ENCODE measurements at places on chromosomes 7 and 10. TPM values are rescaled to one million over a fixed set of nuclear protein-coding genes. Genes with fewer than 3 reads are reported as not detected.

GRCh38 chr7:12769444-12769843, 82.0 kb downstream of the ARL4A start:
- no peak overlapping the region for H3K27ac ChIP-seq
- H3K4me3 ChIP-seq = no peak overlapping the region
- peaks cover 2% of the 10 kb centered on the region for H3K27me3 ChIP-seq
- no peaks in the 10 kb centered on the region for H3K4me1 ChIP-seq

DNA sequence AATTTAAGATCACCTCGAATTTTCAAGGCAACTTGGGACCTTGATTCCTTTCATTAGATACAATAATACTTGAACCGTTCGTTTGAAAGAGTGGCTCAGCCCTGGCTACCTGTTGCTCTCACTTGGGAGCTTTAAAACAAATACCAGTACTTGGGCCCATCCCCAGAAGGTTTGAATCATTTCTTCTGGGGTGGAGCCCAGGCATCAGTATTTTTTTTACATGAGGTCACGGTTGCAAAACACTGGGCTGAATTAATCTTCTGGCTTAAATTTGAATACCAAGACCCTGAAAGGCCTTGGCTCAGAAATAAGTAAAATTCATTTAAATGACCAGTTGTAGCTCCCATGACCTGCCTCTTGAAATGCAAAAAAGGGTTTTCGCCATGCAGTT, 214.9 kb downstream of the CREB5 start:
- H3K27ac ChIP-seq = no peak overlapping the region
- no peak for DNase-seq
- no peaks in the 10 kb centered on the region for H3K4me1 ChIP-seq
- peaks cover 15% of the 10 kb centered on the region for H3K27me3 ChIP-seq

- H3K27ac ChIP-seq = no peak overlapping the region
- DNase-seq = no peak
- no peak overlapping the region for H3K4me3 ChIP-seq
- no peaks in the 10 kb centered on the region for H3K36me3 ChIP-seq
- H3K27me3 ChIP-seq = peaks cover 12% of the 10 kb centered on the region
- H3K4me1 ChIP-seq = no peaks in the 10 kb centered on the region
Measured at GRCh38 chr10:60990663-60991062, 46.7 kb upstream of the RHOBTB1 start.

Gene RBP3
- not detected for total RNA-seq

DNA sequence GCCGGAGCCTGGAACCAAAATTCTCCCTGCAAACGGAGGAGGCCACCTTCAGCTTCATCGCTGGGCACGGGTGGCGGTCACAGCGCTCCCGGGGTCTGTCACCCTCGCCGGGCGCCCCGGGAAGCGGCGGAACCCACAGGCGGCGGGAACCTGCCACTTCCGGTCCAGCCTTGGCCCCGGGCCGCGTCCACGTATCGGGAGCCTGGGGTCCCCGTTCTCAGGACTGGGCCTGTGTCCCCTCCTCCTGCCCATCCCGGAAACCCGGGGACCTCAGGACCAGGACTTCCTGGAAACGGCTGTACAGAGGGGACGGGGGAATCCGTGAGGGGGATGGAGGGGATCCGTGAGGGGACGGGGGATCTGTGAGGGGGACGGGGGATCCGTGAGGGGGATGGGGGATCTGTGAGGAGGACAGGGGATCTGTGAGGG, 25.4 kb downstream of the PDGFA start:
- no peak overlapping the region for H3K27ac ChIP-seq
- no peaks in the 10 kb centered on the region for H3K27me3 ChIP-seq
- H3K4me3 ChIP-seq = no peak overlapping the region
- peaks cover 3% of the 10 kb centered on the region for H3K36me3 ChIP-seq
- peaks cover 1% of the 10 kb centered on the region for H3K4me1 ChIP-seq

Gene SFRP5
- total RNA-seq = not detected

Gene VAX1
- not detected for total RNA-seq

GRCh38 chr7:77284005-77284404, 84.4 kb upstream of the FGL2 start:
- DNase-seq = no peak
- no peak overlapping the region for H3K27ac ChIP-seq
- peaks cover 2% of the 10 kb centered on the region for H3K36me3 ChIP-seq
- H3K4me1 ChIP-seq = peaks cover 26% of the 10 kb centered on the region
- H3K4me3 ChIP-seq = no peak overlapping the region

DNA sequence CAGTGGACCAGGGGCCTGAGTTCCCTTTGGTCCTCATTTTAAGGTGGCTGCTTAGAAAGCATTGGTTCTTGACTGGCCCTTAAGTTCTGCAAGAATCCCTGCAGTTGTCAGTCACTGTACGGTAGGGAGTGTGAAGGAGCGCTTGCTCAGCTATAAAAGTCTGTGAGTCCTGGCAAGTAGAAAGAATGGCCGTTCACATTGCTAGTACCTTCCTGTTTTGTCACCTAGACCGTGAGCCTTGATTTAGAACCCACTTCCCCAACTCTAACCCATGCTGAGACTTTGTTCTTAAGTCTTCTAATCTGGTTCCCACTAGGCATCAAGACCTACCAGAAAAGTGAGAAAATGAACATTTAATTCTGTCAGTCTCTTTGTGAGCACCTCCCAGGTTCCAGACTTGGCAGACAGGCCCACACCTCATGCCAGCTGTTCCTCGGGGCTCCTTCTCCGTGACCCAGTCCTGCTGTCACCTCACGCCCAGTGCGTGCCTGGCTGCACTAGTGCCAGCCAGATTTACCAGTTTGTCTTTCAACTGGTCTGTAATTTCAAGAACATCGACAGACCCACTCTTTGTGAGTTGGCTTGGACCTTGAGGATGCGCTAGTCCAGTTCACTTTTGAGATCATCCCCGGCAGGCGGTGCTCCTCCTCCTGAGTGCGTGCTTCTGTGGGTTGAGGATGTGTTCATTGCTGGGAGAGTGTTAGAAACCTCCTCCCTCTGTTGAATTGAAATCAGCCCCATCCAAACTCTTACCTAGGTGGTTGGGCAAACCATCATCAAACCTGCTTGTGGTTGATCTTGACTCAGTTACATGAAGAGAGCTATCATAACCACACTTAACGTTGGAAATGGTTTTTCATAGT, 78.5 kb downstream of the SHH start:
- peaks cover 78% of the 10 kb centered on the region for H3K4me1 ChIP-seq
- no peaks in the 10 kb centered on the region for H3K27me3 ChIP-seq
- H3K36me3 ChIP-seq = peaks cover 60% of the 10 kb centered on the region
- no peak for DNase-seq

DNA sequence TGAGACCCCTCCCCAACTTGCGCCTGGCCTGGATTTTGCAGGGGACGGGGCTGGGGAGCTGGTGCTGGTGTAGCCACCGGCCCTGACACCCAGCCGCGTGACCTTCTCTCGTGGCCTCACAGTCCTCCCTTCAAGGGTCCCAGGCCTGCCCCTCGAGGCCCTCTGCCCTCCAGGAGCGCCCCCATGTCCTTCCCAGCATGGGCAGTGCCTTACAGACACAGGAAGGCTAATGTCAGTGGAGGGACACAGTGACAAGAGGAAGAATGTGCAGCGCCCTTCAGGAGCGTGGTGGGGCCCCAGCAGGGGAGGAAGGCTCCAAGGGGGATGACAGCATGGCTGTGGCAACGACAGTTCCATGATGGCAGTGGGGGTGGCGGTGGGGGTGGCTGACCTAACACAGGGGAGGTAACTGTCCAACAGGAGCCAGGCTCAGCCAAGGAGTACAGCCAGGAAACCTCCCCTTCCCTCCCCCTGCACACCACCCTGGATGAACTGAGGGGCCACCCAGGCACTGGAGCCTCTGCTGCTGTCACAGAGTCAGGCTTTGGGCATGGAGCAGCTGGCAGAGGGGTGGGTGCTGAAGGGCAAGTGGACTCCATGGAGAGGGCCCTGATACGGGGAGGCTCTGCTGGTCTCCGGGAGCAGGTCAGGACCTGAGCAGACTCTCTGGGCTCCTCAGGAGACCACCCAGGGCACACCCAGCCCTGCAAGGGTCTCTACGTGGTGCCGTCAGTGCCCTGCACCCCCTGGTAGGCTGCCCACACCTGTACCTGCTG, 76.0 kb upstream of the RET start:
- H3K4me1 ChIP-seq = no peaks in the 10 kb centered on the region
- no peaks in the 10 kb centered on the region for H3K36me3 ChIP-seq
- H3K27me3 ChIP-seq = no peaks in the 10 kb centered on the region
- no peak overlapping the region for H3K27ac ChIP-seq

DNA sequence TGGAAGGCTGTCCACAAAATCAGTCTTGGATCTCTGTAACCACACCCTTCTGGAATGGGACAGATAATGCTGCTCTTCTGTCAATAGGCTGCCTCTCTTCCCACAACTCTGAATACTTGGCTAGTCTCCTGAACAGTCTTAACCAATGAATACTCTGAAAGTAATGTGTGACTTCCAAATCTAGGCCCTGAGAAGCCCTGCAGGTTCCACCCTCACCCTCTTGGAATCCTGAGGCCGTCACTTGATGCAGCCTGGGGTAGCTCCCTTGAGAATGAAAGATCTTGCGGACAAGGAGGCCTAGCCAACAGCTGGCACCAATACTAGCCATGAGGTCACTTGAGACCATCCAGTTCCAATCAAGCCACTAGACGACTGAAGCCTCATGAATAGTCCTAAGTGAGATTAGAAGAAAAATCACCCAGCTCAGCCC, 109.2 kb downstream of the ARHGAP12 start:
- H3K4me3 ChIP-seq = no peak overlapping the region
- no peaks in the 10 kb centered on the region for H3K27me3 ChIP-seq
- peaks cover 52% of the 10 kb centered on the region for H3K36me3 ChIP-seq
- DNase-seq = no peak
- no peak overlapping the region for H3K27ac ChIP-seq

All from activated B cell treated with CpG ODN at 0.5 μM for 24 hours (primary cell).